ENCODE measurements at places on chromosomes 7 and 10. TPM values are rescaled to one million over a fixed set of nuclear protein-coding genes. Genes with fewer than 3 reads are reported as not detected.

DNA sequence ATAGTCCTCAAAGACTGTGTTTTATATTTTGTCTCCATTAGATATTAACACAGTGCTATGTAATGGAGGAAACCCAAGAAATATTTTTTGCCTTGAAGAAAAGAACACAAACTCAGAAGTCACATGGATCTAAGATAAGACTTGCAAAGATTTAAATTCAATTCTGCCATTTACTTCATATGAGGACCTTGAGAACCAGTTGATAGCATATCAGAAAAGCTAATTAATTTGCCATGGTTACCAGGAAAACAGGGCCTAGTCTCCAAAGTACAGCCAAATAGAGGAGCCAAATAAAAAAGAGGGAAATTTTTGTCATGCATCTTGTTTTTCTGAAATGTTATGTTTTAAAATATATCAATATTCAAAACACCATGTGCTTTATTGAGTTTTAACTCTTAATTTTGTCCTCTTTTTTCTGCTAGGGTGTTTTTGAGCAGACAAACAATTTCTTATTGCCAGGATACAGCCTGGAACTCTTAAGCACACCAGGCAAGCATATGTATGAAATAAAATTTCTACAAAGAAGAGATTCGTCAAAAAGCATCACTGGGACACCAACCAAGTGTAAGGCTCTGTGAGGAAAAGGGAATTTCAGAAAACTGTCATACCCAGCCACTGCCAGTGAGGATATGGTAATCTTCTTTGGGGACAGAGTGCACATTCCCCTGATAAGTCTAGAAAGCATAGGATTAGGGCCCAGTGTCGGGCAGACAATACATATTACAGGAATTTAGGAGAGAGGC is 10.6 kb upstream of the TOMM7 start:
- no peak for DNase-seq

GRCh38 chr7:77606562-77606961 is 69.5 kb downstream of the PTPN12 start:
- no peak for DNase-seq

DNA sequence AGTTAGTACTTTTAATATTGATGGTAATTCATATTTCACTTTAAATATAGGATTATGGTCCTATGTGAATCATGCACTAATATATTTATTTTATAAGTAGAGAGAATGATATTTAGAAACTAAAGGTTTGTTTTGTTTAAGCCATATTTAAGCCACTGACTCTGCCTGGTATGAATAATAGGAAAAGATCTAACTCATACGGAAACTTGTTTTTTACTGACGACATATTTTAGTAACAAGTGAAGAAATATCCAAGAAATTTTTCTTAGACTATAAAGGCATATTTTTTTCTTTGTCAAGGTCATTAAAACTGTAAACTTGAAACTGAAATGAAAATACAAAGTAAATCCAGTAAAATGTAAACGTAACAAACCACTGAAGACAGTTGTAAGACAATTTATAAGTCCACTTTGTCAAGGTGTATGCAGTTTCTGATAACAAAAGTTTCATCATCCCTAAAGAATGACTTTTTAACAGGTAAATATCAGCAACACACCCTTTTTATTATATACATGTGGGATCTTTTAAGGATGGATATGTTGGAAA is 147.1 kb downstream of the PHF14 start:
- no peak for DNase-seq

- peak; percentile 18 for DNase-seq
Measured at GRCh38 chr10:74923556-74923955, 97.2 kb downstream of the KAT6B start.

The ACTR3C gene
- total RNA-seq, result 4.3 TPM

DNA sequence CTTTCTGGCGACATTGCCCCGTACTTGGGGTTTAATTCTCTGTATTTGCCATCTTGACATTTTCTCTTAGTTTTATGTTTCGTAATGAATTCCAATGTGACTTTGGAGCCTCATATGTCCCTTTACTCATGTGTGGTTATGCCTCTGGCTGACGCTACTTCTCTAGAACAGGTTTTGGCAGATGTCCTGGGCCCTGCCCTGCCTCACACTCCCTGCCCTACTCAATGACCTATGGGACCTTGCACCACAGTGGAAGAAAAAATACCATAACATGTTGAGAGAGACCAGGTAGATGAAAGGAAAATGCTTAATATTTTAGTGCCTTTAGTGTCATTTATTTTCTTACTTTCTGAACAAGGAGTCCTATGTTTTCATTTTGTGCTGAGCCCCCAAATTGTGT is 400.5 kb downstream of the TFEC start:
- no peak for DNase-seq

DNA sequence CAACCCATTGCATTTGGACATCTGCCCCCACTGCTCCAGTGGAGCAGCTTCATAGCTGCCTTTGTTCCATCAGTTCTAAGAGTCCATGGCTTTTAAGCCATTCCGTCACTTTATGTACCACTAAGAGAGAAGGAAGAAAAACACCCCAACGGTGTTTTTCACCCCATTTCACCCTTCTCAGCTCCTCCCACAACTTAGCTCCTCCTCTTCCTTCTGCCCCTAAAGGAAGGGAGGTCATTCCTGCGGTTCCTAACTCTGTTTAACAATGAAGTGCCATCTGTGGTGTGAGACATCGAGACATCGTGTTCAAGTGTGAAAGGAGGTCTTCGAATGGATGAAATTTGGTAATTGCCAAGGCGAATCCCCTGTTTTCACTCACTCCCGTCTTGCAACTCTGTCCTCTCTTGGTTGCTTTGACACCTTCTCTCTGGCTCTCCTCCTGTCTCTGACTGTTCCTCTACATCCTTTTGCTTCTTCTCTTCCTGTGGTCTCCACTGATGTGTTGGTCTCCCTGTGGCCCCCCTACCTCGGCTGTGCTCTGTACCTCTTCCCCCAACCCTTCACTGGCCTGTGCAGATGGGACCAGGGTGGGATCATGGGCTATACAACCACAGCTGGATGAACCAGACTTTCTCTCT is 23.0 kb downstream of the SMKR1 start:
- DNase-seq, result no peak

DNA sequence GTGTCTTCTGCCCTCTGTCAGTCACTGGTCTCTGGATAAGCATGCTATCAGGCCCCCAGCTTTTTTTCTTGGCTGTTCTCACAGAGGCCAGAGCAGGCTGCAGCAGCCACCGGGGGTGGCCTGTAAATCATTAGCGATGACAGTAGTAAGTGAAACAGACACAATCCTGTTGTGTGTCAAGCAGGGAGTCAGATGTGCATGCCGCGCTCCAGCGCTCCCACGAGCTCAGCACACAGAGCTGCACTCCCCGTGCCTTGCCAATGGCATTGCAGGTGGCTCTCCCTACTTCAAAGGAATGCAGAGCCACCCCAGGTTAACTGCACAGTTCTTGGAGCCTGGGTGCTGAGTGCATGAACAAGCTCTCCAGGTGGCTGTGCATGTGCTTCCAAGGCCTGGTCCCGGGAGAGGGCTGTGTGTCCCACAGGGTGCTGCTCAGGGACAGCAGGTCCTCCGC is 226.1 kb downstream of the GLRX3 start:
- DNase-seq, result peak; percentile 55

DNA sequence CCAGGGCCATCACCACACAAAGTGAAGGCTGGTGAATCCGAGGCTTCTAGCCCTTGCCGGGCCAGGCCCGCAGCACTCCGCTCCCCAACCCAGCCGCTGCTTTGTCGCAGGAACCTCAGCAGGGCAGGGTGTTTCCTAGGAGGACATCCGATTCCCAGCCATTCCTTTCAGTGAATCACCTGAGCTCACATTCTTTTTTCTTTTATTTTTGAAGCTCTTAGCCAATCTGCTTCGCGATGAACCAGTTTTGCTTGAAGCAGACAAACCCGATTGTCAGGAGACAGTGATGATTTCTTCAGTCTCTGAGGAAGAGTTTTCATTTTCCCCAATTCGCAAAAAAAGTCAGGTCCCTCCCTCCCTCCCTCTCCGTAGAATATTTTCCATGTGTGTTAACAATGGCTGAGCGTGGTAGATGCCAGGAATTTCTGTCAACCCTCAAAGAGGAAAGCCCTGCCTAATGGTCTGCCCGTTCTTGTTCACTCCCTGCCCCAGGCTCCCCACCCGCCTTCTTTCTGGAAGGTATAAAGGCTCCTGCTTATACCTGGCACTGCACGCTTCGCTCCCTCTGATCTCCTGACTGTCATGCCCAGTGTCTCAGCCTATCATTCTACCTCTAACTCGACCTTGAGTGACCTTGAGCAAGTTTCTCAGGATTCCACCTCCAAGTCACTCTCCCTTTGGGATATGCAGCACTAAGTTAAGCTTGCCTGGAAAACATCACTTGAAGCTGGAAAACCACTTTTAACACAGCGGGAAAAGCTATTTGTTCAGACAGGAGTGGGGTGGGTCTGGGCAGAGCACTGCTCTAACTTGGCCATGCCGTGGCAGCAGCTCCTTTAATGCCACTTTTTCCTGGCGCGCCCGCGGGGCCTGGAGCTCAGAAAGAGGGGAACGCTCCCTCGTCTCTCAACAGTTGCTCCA is 35.1 kb downstream of the EGFR start:
- no peak for DNase-seq

The SRI gene
- 79.5 TPM for total RNA-seq

DNA sequence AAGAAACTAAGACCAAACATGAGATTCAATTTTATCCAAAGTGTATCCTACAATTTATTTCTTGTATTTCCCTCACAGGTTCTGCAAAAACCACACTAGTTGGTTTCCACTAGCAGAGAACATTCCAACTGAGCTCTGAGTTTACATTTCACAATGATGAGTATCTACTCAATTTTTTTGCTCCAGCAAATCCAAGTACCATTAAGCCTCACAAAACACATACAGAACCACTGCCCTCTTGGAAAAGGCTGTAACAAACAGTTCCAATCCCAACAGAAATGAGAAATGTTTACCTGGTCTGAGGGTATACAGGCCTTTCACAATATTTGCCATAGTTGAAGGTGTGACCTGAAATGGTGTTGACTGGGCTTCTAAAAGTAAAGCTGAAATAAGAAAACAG is 59.9 kb downstream of the CACUL1 start:
- no peak for DNase-seq

The SERPINE1 gene
- 2.0 TPM for total RNA-seq

GRCh38 chr10:101236376-101237080 is 7.3 kb upstream of the LBX1 start:
- no peak for DNase-seq

GRCh38 chr10:110433740-110434139 is 64.0 kb upstream of the DUSP5 start:
- DNase-seq, result no peak

DNA sequence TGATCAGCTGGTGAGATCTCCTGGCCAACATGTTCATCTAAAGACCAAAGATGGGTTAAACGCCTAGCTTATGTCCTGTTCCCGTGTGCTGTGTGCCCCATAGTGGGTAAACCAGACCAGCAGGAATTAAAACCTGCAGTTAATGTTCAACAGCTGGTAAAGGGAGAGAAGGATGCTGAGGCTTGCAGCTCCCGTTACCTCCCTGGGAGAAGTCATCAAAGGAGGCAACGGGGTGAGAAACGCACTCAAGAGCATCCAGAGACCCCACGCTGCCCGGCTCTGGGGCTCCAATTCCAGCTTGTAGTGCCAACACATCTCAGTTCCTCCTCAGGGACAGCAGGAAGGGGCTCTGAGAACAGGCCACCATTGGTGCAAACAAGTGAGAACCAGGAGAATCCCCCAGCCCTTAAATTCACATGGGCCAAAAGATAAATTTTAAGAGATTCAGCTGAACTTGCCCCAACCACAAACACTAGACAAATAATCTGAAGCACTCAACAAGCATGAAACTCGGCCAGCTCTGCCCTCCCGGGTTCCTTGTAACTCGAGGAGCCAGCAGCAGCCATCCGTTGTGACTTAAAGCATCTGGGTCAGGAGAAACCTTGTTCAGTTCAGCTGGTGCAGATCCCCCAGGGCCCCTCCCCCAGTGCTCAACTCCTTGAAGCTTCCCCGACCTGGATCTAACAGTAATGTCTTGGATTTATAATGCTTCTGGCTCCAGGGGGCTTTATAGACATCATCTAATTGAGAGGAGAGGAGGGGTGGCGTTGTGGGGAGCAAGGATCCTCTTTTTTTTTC is 29.4 kb downstream of the FAM241B start:
- DNase-seq, result no peak

GRCh38 chr7:151058781-151059366 is 515 bp upstream of the SLC4A2 start:
- DNase-seq, result no peak

The ACADSB gene
- total RNA-seq, result 98.3 TPM

DNA sequence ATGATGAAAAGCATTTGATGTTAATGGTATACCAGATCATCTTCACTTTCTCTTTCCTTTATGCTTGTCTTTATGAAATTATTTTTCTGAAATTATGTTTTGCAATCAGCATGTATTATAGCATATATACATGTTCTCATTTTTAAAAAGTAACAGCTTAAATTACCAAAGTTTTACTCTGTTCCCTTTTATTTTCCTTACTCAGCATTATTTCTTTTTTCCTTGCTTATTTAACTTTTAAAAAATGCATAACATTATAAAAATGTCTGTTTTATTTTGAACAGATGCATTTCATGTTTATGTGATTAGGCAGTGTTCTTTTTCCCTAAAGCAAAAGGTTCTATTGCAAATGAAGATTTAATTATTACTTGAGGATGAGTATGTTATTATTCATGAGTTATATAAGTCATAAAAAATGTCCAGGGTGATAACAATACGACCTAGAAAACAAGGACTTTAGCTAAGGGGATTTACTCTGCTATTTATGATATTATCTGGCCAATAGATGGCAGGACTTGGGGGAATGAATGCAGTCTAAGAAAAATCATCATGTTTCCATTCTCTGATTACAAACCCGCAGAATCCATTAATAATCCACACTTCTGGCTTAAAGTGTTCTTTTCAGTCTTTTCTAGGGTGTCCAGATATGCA is 38.5 kb downstream of the CABCOCO1 start:
- no peak for DNase-seq

DNA sequence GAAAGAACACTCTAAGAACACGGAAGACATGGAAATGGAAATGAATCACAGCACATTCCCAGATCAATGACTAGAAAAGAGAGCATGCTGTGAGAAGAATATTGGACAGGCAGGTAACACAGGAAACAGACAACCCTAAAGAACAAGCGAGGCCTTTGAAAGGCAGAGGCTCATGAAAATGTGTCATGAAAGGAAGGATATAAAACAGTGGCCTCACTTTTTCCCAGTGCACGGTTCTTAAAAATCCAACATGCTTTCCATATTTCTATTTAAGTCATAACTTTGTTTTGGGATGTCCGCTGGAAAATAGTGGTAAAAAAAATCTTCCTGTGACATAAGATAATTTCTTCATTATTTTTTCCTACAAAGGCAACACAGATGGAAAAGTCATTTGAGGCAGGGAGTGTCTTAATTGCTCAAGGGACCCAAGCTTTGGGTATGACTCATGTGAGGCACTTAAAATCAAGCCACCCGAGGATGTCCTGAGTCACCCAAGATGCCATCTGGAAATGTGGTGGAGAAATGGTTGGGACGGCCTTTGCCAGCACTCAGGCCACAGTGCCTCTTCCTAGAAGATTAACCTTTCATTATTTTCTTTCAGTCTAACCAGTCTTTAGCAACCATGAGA is 17.0 kb downstream of the ITIH5 start:
- DNase-seq, result no peak

Measured in heart right ventricle (tissue), 16 donors.